ENCODE measurements at places on chromosomes 1 and 21. TPM values are rescaled to one million over a fixed set of nuclear protein-coding genes. Genes with fewer than 3 reads are reported as not detected.

GJA5 gene
- total RNA-seq = 1.2 TPM

SPRR2F gene
- 4.9 TPM for total RNA-seq

CSF3R gene
- total RNA-seq = 2.0 TPM

VAV3 gene
- 10.1 TPM for total RNA-seq

LIN28A gene
- 1.5 TPM for total RNA-seq
